ENCODE measurements at places on chromosomes 16 and 17.

GRCh38 chr17:72840019-72840418, 252.5 kb downstream of the SLC39A11 start:
- no peak for DNase-seq

DNA sequence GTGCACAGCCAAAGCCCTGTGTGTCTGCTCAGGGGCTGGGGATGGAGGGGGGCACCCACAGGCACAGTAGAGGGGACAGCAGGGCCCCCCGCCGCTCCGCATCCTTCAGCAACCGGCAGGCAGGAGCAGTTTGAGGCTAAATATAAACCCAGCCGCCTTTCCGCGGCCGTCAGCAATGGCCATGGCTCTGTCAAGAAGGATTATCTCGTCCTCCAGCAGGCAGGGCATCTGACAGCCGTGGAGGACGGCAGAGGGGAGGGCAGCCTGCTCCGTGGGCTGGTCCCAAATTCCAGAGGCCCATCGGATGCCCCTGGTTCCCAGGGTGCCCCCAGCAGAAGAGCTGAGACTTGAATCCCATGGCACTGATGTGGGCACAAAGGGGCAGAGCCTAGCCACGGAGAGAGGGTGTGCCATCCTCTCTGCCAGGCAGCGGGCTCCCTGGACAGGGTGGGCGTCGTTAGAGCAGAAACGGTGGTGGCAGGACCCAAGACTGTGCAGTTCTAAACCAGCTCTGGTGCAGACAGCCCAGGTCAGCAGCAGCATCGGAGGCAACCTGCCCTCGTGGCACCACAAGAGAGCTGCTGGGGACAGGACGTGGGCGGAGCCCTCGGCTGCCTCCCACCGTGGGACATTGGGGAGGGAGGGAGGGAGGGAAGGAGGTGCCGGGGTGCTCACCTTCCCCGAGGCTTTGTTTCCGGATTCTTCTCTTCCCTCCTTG, 198.8 kb upstream of the CIBAR2 start:
- no peak for DNase-seq

GRCh38 chr17:18158022-18158600, 25.5 kb upstream of the ALKBH5 start:
- no peak for DNase-seq

DNA sequence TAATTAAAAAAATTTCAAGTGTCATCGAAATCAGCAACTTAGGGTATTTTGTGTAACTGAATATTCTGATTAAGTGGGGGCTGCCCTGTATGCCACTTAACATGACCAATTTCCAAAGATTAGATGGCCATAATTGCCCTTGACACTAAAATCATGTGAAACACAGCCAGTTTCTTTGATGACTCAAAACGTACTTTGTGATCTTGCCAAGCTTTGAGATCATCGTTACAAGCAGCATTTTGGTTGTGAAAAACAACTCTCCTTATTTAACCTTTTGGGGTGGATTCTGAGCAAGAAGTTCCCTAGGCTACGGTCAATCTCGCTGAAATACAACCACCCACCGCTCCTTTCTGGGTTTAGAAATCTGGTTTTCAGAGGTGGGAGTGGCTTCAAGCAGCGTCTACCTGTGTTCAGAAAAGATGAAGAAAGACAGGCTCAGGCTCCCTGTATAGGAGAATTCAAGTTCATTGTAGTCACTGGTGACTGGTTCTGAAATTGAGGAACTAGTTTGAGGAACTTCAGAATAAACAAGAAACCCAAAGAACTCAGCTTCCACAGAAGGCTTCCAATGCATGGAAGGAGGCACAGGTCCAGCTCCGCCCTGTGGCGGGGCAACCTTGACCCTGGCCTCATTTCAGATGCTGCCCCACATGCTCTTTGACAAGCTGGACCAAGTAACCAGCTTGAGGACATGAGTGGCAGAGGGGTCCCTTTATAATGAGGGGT, 9.4 kb downstream of the MAP3K14 start:
- peak; percentile 74 for DNase-seq

DNA sequence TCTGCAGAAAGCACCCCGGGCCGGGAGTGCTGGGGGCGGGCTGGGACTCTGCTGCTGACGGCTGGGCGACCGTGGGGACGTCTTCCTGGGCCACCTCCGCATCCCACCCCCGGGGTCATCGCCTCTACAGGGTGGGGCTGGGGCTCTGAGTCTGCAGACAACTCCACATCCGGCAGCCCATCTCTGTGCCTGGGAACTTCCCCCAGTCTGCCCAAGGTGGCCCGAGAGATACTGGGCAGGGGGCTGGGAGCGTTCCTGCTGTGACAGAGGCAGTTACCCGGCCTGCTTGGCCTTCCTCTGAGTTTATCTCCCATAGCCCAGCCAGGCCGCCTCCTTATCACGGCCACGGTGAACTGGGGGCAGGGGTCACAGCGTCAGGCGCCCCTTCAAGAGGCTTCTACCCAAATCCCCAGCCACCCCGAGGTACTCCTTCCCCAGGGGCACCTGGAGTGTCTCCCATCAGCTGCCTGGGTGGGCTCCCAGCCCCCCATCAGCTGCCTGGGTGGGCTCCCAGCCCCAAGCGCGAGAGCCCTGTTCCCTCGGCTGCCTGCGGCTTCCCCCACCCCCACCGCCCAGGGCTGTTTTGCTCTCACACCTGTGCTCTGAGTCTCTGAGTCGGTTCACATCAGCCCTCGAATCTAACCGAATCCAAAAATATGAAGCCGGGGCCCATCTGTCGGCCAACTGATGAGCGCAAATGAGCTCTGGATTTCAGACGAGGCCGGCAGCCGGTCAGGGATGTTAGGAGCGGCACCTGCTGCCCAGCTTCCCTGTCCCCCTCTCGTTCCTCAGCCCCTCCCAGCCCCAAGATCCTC, 15.6 kb upstream of the CBFA2T3 start:
- no peak for DNase-seq

Measured in epithelial cell of proximal tubule (primary cell).